ENCODE measurements at places on chromosomes 2 and 18.
A peak's percentile ranks its signal among the peaks of the same experiment; 100 is the strongest.

DNA sequence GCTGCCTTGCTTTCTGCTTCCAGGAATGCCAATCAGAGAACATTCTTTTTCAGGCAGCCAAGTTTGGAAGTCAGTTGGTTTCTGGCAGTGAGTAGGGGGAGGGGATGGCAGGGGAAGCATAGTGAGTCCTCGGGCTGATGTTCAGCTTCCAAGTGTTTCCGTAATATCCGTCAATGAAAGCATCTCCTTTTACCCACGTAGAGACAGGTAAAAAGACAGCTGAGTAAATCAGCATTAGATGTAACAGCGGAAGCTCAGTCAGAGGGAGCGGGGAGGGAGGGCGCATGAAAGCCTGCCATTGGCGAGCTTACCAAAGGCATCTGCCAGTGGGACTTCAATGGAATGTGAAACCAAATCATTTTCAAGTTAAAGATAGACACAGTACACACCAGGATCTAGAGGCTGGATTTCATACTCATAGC is 117.1 kb upstream of the DTNA start:
- peak overlapping the region; percentile 18 for H3K4me3 ChIP-seq
- peak overlapping the region; percentile 45 for H3K27ac ChIP-seq
- no peaks in the 10 kb centered on the region for H3K36me3 ChIP-seq
- H3K4me1 ChIP-seq = no peaks in the 10 kb centered on the region

GRCh38 chr18:63823516-63824219 is 48.5 kb downstream of the SERPINB7 start:
- H3K4me1 ChIP-seq = no peaks in the 10 kb centered on the region
- no peak overlapping the region for H3K27ac ChIP-seq
- peak; percentile 21 for DNase-seq
- H3K36me3 ChIP-seq = no peaks in the 10 kb centered on the region
- no peak overlapping the region for H3K4me3 ChIP-seq
- no peaks in the 10 kb centered on the region for H3K27me3 ChIP-seq

DNA sequence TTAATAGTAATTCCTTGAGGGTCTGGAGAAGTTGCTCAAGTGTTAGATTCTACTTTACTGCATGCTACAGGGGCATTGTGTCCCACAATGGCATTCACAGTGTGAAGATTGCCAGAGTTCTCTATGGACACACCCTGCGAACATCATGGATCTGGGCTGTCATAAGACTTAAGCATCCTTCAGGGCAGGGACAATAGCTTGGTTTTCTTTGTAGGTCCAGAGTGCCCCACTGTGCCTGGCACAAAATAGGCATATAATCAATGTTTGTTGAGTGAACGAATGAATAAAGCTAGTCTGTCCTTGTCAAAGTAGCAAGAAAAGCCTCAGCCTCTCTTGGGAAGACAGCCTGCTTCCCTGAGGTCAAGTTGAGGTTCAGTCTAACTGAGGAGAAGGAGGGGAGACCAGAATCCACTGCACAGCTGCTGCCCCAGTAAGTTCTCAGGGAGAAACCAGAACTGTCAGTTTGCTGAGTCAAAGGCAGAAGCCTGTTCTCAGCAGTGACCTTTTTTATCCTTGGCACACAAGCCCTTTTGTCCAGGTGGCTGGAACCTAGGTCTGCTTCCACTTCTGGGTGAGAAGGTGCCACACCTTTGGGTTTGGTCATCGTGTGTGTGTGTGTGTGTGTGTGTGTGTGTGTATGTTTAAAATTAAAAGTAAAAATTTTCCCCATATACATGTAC is 15.0 kb downstream of the INPP4A start:
- H3K36me3 ChIP-seq = no peaks in the 10 kb centered on the region
- H3K27me3 ChIP-seq = no peaks in the 10 kb centered on the region
- H3K4me3 ChIP-seq = no peak overlapping the region
- no peak for DNase-seq
- peaks cover 2% of the 10 kb centered on the region for H3K4me1 ChIP-seq

DNA sequence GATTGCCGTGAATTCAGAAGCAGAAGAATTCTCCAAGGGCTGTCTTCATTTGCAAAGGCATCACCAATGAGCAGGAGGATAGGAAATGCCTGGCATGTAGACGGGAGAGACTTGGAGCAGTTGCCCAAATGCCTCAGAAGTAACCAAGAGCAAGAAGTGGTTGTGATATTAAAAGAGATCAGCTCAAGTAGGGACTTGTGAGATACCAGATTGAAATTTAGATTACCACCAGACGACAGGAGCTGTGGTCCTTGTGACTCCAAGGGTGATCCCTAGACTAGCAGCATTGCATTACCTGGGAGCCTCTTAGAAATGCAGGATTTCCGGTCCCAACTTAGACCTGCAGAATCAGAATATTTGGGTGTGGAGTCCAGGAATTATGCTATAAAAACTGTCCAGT is 228.6 kb upstream of the EPAS1 start:
- H3K4me3 ChIP-seq = no peak overlapping the region
- H3K36me3 ChIP-seq = no peaks in the 10 kb centered on the region
- H3K4me1 ChIP-seq = no peaks in the 10 kb centered on the region
- H3K27ac ChIP-seq = no peak overlapping the region
- no peak for DNase-seq
- no peaks in the 10 kb centered on the region for H3K27me3 ChIP-seq

DNA sequence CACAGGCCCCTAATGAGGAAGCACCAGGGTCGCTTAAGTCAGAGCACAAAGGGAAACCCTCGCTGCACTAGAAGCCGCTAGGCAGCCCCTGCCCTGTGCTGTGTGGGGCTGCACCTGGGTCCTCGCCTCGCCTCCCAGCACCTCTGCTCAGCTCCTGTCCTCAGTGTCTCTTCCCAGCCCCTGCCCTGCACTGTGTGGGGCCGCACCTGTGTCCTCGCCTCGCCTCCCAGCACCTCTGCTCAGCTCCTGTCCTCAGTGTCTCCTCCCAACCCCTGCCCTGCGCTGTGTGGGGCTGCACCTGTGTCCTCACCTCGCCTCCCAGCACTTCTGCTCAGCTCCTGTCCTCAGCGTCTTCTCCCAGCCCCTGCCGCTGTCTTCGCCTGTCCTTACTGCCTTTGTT is 342.8 kb downstream of the EIPR1 start:
- no peaks in the 10 kb centered on the region for H3K36me3 ChIP-seq
- H3K4me3 ChIP-seq = no peak overlapping the region
- no peak overlapping the region for H3K27ac ChIP-seq
- no peaks in the 10 kb centered on the region for H3K27me3 ChIP-seq

GRCh38 chr2:58215429-58215828 is 25.7 kb downstream of the FANCL start:
- H3K4me1 ChIP-seq = peaks cover 4% of the 10 kb centered on the region
- no peak overlapping the region for H3K4me3 ChIP-seq
- peak; percentile 19 for DNase-seq
- H3K27me3 ChIP-seq = no peaks in the 10 kb centered on the region
- H3K36me3 ChIP-seq = peaks cover 3% of the 10 kb centered on the region
- H3K27ac ChIP-seq = no peak overlapping the region

DNA sequence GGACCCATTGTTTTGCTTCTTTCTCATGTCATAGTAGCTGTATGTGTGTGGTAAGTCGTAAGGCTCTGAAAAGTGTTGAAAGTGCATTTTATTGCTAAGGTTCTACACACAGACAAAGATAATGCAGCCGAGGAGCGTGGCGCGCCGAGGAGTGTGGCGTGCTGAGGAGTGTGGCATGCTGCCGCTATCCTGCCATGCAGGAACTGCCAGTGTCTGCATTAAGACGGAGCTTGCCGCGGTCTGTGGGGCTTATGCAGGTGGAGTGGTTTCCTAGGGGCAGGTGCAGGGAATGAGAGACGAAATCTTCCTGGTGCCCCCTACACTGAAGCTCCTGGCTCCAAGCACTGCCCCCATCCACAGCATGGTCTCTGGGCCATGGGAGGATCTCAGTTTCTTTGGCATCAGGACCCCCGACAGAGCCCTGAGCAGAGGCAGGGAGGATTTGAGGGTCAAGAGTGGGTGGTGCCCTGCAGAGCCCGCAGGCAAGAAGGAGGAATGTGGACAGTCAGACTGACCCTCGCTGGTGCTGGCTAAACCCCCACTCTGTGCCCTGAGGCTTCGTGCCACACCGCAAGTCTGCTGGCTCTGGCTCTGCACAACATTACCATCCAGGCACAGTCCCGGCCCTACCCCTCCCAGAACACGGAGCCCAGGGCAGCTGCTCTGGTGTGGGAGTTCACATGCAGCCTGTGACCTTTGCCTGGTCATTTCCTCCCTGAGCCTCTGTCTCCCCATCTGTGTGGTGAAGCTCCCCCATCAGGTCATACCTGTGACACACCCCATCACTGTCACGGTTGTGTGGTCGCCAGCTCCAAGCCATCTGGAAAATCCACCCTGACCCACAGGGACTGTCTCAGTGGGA is 3.2 kb downstream of the SNED1 start:
- no peaks in the 10 kb centered on the region for H3K4me1 ChIP-seq
- no peak overlapping the region for H3K27ac ChIP-seq
- peaks cover 3% of the 10 kb centered on the region for H3K27me3 ChIP-seq

- no peak for DNase-seq
- H3K4me3 ChIP-seq = no peak overlapping the region
- H3K27me3 ChIP-seq = no peaks in the 10 kb centered on the region
- H3K4me1 ChIP-seq = no peaks in the 10 kb centered on the region
- H3K27ac ChIP-seq = no peak overlapping the region
- H3K36me3 ChIP-seq = no peaks in the 10 kb centered on the region
These were observed 23.9 kb upstream of the GULP1 start for GRCh38 chr2:188267776-188268175.

DNA sequence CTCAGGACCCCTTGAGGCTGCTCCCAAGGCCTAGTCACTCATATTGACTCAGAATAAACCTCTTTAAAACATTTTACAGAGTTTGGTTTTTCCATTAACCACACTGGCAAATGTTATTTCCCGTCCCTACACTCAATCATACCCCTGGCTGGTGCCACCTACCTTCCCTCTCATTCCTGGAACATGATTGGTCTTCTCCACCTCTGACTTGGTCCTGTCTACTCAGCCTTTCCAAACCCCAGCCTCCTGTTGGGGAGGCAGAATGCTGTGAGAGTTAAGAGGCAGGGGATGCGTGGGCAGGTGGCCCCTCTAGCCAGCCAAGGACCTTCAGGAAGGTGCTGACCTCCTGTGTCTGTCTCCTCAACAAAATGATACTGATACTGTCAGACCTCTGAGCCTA is 149.3 kb downstream of the CABLES1 start:
- H3K27me3 ChIP-seq = no peaks in the 10 kb centered on the region
- no peak for DNase-seq
- H3K4me3 ChIP-seq = no peak overlapping the region
- no peak overlapping the region for H3K27ac ChIP-seq
- peaks cover 5% of the 10 kb centered on the region for H3K4me1 ChIP-seq

DNA sequence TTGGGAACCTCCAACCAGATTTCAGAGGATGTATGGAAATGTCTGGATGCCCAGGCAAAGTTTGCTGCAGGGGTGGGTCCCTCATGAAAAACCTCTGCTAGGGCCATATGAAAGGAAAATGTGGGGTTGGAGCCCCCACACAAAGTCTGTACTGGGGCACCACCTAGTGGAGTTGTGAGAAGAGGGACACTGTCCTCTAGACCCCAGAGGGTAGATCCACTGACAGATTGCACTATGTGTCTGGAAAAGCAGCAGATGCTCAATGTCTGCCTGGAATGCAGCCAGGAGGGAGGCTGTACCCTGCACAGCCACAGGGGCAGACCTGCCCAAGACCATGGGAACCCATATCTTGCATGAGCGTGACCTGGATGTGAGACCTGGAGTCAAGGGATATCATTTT is 573.7 kb upstream of the NXPH2 start:
- H3K4me1 ChIP-seq = no peaks in the 10 kb centered on the region
- H3K27ac ChIP-seq = no peak overlapping the region
- no peak for DNase-seq

DNA sequence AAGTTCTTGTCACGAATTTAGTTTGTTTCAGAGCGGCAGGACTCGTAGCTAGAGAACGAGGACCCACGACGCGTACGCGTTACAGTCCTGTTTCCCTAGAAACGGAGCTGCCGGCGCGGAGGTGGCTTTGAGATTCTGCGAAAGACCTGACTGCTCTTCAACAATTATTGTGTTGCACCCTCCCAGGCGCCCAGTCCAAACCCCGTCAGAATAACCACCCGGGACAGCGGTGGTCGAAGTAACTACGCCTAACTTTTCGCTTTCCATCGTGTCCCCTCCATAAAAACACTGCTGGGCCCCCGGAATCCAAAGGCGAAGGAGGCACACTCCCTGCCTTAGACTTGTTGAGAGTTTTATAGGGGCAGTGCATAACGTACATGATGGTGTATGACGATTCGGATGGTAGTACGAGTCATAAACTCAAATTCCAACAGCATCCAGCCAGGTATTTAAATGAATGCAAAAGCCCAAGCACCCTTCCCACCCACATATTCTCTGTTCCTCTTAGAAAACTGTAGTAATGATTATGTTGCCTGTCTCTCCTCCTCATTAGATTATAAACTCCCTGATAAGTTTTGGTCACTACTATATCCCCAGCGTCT is 651 bp upstream of the STAM2 start:
- H3K27me3 ChIP-seq = no peaks in the 10 kb centered on the region
- H3K36me3 ChIP-seq = no peaks in the 10 kb centered on the region
- no peak overlapping the region for H3K4me3 ChIP-seq
- H3K27ac ChIP-seq = peak overlapping the region; percentile 97
- no peak for DNase-seq
- H3K4me1 ChIP-seq = peaks cover 14% of the 10 kb centered on the region

- no peaks in the 10 kb centered on the region for H3K27me3 ChIP-seq
These were observed 129.9 kb downstream of the FHOD3 start for GRCh38 chr18:36427369-36427768.

DNA sequence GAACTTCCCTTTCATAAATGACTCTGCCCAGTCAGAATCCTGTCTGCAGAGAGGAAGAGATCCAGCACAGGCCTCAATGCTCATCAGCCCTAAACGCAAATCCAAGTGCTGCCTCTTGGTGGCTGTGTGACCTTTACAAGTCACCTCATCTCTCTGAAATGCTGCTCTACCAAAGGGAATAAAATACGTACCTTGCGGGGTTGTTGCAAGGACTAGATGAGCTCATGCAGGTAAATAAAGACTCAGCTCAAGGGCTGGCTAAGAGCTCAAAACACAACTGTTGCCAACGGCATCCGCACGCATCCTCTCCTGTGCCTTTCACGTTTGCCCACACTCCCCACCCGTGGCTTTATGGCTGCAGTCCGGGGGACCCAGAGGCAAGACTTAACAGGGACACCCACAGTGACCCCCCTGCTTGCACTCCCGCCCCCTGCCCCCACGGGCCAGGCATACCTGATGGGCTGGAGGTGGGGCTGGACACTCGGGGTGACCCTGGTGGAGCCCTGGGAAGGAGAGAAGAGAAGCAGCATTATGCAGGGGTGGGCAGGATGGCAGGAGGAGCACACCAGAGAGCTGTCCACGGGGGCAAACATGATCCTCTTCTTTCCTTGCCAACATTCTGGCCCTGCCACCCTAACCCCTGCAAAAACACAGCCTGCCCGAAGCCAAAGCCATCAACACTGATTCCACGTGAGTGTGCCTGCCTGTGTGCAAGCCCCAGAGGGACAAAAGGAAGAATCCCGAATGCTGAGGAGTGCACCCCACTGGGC is 102.6 kb downstream of the TNS1 start:
- H3K27me3 ChIP-seq = no peaks in the 10 kb centered on the region
- no peaks in the 10 kb centered on the region for H3K36me3 ChIP-seq
- DNase-seq = no peak

DNA sequence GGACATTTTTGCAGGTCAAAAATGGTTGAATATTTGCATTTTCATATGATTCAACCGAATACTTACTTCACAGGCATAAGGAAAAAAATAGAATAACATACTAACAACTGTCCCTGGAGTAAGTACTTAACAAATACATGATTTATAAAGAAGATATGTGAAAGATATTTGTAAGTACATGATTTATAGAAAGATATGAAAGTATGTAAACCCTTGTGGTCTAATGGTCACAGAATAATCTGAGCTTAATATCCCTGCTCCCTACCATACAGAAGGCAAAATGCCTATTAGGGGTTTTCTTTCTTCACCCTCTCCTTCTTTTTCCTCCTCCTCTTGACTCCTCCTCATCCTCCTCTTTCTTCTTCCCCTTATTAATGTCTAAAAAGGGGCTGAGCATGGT is 20.6 kb upstream of the ACTR3 start:
- H3K36me3 ChIP-seq = no peaks in the 10 kb centered on the region
- no peak for DNase-seq
- H3K4me3 ChIP-seq = no peak overlapping the region
- no peaks in the 10 kb centered on the region for H3K4me1 ChIP-seq

Data from small intestine (tissue), 16 donors.